ENCODE measurements at places on chromosomes 1 and 21.

GRCh38 chr1:23537296-23537973 lies 6.4 kb upstream of the E2F2 start:
- H3K27me3 ChIP-seq = no peaks in the 10 kb centered on the region
- H3K4me3 ChIP-seq = no peak overlapping the region
- no peak for DNase-seq
- no peak overlapping the region for H3K27ac ChIP-seq
- no peaks in the 10 kb centered on the region for H3K36me3 ChIP-seq
- H3K4me1 ChIP-seq = peaks cover 13% of the 10 kb centered on the region

GRCh38 chr1:66478116-66478515 lies 55.8 kb upstream of the SGIP1 start:
- no peaks in the 10 kb centered on the region for H3K27me3 ChIP-seq
- no peaks in the 10 kb centered on the region for H3K4me1 ChIP-seq
- no peaks in the 10 kb centered on the region for H3K36me3 ChIP-seq
- no peak overlapping the region for H3K4me3 ChIP-seq
- DNase-seq = no peak

GRCh38 chr1:71737768-71738167 lies 544.6 kb downstream of the NEGR1 start:
- H3K27me3 ChIP-seq = no peaks in the 10 kb centered on the region
- no peak for DNase-seq
- H3K27ac ChIP-seq = no peak overlapping the region
- no peaks in the 10 kb centered on the region for H3K4me1 ChIP-seq
- H3K36me3 ChIP-seq = no peaks in the 10 kb centered on the region

GRCh38 chr21:16585896-16586295 lies 856.1 kb downstream of the USP25 start:
- no peaks in the 10 kb centered on the region for H3K36me3 ChIP-seq
- H3K4me1 ChIP-seq = no peaks in the 10 kb centered on the region
- H3K4me3 ChIP-seq = no peak overlapping the region
- no peak overlapping the region for H3K27ac ChIP-seq
- H3K27me3 ChIP-seq = no peaks in the 10 kb centered on the region
- DNase-seq = no peak
